ENCODE measurements at places on chromosomes 1 and 21. TPM values are rescaled to one million over a fixed set of nuclear protein-coding genes. Genes with fewer than 3 reads are reported as not detected.

- DNase-seq = no peak
Observed at GRCh38 chr1:28591708-28592320, at the start of gene RAB42. Gene RAB42, plus strand, starts transcription at chr1:28592265. Its CDS starts 247 bp downstream, at chr1:28592512.

CYP4Z1 gene
- polyA plus RNA-seq = 0.24 TPM

LCE1B gene
- polyA plus RNA-seq = not detected

GNG12 gene
- 16.2 TPM for polyA plus RNA-seq

GRCh38 chr21:34996304-34997101, 52.6 kb downstream of the RUNX1 start:
- no peak for DNase-seq

- no peak for DNase-seq
Observed at GRCh38 chr1:51175278-51175677, 60.8 kb upstream of the RNF11 start.

- DNase-seq = peak; percentile 78
Observed at GRCh38 chr1:181479137-181479745, 4.1 kb upstream of the CACNA1E start.

DNA sequence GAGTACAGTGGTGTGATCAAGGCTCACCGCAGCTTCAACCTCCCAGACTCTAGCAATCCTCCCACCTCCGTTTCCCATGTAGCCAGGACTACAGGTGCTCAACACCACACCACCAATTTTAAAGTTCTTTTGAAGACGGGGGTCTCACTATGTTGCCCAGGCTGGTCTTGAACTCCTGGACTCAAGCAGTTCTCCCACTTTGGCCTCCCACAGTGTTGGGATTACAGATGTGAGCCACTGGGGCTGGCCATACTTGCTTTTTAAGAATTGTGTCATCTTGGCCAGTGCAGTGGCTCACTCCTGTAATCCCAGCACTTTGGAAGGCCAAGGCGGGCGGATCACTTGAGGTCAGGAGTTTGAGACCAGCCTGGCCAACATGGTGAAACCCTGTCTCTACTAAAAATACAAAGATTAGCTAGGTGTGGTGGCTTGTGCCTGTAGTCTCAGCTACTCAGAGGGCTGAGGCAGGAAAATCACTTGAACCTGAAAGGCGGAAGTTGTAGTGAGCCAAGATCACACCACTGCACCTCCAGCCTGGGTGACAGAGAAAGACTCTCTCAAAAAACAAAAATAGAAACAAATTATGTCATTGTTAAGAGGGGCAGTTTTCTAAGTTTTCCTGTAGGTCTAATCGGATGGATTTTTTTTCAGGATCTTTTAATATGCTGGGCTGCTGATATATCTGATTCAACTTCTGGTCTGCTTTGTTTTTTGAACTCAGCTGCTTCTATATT, 18.7 kb downstream of the AK4 start:
- DNase-seq = no peak

DNA sequence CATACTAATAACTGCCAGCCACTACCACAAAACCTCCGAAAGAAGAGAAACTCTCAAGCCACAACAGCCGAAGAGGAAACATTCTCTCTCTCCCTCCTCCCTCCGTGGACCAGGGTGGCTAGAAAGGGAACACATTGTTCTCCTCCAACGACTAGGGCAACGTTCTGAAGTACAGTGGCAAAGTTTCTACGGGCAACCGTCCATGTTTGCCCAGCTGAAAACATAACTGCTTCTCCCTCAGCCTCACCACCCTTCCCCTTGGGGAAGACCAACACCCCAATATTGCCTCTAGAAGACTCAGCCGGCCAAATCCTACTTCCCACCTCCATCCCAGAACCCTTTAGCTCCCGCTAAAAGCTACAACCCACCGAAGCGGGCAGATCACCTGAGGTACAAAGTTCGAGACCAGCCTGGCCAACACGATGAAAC, 2.0 kb downstream of the GLUL start:
- DNase-seq = no peak

- no peak for DNase-seq
Observed at GRCh38 chr1:201506092-201506491, 831 bp downstream of the CSRP1 start.

DNA sequence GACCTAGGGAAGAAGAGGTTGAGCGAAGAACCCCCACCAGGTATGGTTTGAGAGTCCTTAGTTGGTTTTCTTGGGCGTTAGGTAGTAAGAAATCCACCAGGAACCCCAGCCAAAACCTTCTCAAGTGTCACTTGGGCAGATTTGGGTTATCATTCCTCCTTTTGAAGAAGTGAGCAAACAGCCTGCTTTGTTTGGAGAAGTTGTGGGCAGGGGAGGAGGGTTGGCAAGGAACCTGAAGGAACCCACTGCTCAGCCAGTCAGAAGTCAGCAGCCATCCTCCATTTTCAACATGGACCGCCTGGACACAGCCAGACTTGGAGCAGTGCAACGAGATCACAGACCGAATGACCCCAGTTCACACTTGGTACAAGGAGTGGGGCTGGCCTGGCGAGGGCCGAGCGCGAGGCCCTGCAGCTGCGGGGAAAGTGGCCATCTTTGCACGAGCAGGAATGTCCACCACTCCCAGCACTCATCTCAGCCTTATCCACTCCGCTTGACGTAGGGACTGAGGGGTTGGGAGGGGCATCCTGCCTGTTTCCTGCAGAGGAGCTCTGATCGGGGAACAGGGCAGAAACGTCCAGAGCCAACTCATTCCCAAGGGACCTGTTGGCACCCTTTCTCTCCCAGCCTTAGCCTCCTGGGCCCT, 7.2 kb downstream of the ADPRS start:
- peak; percentile 47 for DNase-seq
